ENCODE measurements at places on chromosomes 16 and 17. TPM values are rescaled to one million over a fixed set of nuclear protein-coding genes. Genes with fewer than 3 reads are reported as not detected.

UBE2I gene
- 205 TPM for total RNA-seq

KRTAP4-9 gene
- total RNA-seq = not detected

DNA sequence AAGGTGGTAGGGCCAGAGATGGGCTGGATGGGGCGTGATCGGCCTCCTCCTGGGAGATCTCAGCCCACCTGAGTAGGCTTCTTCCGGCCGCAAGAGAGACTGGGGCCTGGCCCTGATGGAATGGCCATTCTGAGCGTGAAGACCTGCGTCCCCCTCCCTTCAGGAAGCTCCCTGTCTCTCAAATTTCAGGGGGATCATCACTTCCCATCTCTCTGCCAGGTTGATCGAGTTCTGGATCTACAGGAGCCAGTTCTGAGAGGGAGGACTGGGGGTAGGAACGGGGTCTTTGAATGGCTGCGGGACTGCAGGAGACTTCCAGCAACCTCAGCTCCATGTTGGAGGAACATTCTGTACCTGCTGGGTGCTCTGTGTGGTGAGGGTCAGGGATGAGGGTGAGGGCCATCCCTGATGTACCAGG is 9.3 kb upstream of the GSDMA start:
- no peaks in the 10 kb centered on the region for H3K27me3 ChIP-seq
- peak overlapping the region; percentile 67 for H3K27ac ChIP-seq
- peak overlapping the region; percentile 62 for H3K4me3 ChIP-seq
- peaks cover 18% of the 10 kb centered on the region for H3K4me1 ChIP-seq

- no peaks in the 10 kb centered on the region for H3K27me3 ChIP-seq
- peaks cover 8% of the 10 kb centered on the region for H3K4me1 ChIP-seq
- no peaks in the 10 kb centered on the region for H3K36me3 ChIP-seq
- no peak for DNase-seq
These were observed 4.4 kb upstream of the CALB2 start for GRCh38 chr16:71354156-71354555.

DNA sequence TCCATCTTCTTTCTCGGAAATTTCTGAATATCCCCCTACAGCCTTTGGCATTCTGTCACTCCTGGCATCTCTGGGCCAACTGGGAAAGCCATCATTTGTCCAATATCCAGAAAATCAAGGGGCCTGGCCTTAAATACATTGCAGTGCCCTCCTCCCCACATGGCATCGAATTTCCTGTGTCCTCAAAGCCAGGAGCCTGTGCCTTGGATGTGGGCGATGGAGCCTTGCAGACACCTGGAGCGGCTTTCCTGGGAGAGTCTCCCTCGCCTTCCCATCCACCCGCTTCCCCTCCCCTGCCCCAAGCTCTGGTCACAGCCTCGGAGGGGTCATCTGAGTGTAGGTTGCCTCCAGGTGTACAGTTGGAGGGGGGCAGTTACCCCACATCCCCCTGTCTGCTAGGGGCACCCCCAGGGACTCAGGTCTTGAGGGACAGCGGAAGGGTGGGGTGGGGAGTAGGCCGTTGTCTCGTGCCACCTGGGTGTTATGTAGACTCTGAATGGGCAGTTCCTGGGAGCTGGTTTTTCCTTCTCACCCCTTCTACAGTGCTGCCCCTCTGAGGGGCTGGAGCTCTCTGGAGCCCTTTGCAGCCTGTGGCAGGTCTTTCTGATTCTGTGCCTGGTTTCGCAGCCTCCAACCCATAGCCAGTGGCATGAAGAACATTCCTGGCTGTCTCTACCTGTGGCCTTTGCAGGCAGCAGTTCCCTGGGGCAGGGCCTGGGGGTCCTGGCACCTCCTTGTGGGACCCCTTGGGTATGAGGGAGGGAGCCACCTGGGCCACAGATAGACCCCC is 239.8 kb downstream of the SEC14L1 start:
- H3K36me3 ChIP-seq = no peaks in the 10 kb centered on the region
- H3K27ac ChIP-seq = peak overlapping the region; percentile 60
- no peak overlapping the region for H3K4me3 ChIP-seq

- H3K36me3 ChIP-seq = no peaks in the 10 kb centered on the region
- H3K27me3 ChIP-seq = peaks cover 9% of the 10 kb centered on the region
- H3K4me3 ChIP-seq = no peak overlapping the region
- peak; percentile 5 for DNase-seq
These were observed 227.6 kb downstream of the UTP18 start for GRCh38 chr17:51487947-51488346.

DNA sequence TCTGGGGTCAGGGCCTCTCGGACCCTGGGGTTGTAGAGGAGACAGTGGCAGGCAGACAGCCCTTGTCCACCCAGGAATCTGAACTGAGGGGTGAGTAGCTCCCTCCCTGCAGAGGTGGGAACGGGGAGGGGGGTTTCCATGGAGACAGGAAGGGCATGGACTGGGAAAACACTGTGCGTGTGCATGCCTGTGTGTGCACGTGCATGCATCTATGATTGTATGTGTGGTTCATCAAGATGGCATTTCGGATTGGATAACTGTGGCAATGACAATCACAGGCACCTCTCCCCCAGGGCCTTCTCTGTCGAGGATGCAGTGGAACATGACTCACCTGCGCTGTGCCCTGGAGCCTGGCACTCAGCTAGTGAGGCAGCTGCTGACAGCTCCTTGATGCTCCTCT is 6.1 kb upstream of the CD300C start:
- no peak overlapping the region for H3K4me3 ChIP-seq
- H3K27ac ChIP-seq = no peak overlapping the region
- no peaks in the 10 kb centered on the region for H3K27me3 ChIP-seq
- H3K36me3 ChIP-seq = no peaks in the 10 kb centered on the region
- DNase-seq = no peak

DNA sequence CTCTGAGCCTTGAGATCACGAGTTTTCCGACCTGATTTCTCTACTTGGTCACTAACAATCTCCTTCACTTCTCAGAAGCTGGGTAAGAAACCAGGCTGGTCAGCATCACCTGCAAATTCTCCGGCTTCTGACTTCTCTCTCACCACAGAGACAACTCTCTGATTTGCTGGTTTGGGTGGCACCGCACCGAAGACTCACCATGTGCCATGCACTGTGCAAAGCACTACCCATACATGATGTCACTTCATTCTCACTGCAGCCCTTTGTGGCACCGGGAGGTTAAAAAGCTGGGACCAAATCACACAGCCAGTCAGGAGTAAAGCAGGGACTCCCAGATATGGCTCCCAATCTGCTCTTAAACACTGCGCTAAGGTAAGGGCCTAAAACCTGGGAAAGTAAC is 647 bp downstream of the VAC14 start:
- no peak for DNase-seq
- H3K27me3 ChIP-seq = peaks cover 3% of the 10 kb centered on the region
- H3K27ac ChIP-seq = peak overlapping the region; percentile 82
- H3K4me3 ChIP-seq = peak overlapping the region; percentile 92
- H3K36me3 ChIP-seq = peaks cover 17% of the 10 kb centered on the region
- H3K4me1 ChIP-seq = peaks cover 22% of the 10 kb centered on the region

- DNase-seq = no peak
- H3K36me3 ChIP-seq = no peaks in the 10 kb centered on the region
- H3K4me1 ChIP-seq = peaks cover 4% of the 10 kb centered on the region
These were observed 5.5 kb downstream of the C1QTNF1 start for GRCh38 chr17:79029327-79030009.

Measured in CD4-positive, CD25-positive, alpha-beta regulatory T cell (primary cell).